Pons (tissue), 1 donor: ENCODE measurements at places on chromosomes 6 and 20.

- DNase-seq: peak; percentile 46
Observed at GRCh38 chr20:54431156-54431944, 44.0 kb upstream of the DOK5 start.

DNA sequence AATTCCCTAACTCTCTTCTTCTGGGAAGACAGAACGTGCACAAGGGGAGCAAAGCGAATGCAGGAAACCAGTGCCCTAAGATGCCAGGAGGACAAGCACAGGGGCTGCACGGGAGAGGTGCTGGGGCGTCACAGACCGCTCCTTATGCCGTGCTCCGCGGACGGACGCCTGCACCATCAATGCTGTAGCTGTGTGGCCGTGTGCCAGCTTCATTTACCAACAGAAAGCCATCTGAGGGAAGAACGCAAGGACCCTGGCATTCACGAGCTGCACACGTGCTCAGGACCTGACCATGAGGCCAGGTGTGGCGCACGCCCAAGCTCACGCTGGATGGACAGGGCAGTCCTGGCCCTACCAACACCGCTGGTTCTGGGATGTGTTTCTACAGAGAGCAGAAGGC lies 35.4 kb downstream of the WDR27 start:
- DNase-seq: no peak

DNA sequence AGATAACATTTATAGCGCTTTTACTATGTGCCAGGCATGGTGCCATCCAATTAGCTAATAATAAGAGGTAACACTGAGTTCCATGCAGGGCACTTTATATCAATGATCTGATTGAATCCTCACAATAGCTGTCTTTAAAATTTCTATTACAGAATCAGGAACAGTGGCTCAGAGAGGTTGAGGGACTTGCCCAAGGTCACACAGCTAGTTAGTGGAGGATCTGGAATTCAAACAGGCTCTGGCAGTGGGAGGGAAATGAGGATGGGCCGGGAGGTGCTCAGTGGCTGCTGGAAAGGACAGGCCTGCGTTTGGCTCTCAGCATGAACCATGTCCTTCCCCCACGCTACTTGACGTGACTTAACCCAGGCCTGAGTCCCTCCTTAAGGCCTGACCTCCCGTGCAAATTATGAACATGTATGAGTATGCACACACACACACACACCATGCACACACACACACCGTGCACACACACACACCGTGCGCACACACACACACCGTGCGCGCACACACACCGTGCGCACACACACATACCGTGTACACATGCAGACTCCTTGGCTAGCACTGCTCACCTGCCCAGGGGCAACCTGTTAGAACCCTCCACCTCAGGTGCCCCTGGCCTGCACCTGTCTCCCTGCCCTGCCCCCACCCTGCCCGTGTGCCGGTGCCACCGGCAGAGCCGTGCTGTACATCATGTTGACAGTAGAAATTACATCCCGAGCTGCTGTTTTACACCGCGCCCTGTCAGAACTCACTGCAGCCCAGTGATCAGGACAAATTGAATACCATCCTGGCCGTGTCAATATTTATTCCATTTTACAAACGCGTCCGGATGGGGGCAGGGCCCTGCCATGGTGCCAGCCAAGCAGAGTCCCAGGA lies 43.7 kb downstream of the CDH22 start:
- DNase-seq: no peak

DNA sequence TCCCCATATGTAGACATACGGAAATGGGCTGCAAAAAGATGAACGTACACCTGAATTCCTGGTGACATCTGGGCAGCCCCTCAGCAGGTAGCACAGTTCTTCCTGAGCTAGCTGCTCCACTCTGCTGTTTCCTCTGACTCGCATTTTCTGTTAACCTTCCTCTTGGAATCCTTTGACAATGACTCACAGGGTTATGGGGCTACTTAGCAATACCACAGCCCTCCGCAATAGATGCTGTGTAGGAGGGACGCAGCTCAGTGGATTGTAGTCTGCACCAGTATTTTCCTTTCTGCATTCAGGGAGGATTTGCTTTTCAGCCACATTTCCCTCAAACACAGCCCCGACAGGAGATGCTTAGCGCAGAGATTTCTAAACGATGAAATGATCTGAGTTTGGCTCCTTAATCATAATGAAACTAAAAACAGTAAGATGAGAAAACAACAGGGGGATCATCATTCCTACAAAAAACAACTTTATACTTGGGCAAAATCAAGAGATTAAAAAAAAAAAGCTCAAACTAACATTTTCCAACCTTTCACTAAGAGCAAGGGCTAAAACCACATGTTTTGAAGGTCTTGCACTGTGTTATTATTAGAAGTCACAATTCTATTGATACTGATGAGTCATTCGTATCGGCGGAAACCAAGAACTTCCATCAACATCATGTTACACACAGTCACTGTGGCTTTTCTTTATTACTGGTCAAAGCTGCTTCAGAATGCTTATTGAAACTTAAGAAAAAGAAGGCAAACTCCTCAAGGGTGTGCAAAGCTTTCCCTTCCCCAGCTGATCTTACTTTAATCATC lies 12.2 kb downstream of the BACH2 start:
- peak; percentile 52 for DNase-seq

DNA sequence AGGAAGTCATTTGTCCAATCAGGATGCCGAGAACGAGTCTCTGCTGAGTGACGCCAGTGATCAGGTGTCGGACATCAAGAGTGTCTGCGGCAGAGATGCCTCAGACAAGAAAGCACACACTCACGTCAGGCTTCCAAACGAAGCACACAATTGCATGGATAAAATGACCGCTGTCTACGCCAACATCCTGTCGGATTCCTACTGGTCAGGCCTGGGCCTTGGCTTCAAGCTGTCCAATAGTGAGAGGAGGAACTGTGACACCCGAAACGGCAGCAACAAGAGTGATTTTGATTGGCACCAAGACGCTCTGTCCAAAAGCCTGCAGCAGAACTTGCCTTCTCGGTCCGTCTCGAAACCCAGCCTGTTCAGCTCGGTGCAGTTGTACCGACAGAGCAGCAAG lies 281.5 kb downstream of the TSHZ2 start:
- DNase-seq: no peak

- DNase-seq: no peak
Observed at GRCh38 chr20:17543531-17544131, 12.5 kb upstream of the BFSP1 start.

- no peak for DNase-seq
Observed at GRCh38 chr6:92150553-92150952, 1268.8 kb downstream of the EPHA7 start.

DNA sequence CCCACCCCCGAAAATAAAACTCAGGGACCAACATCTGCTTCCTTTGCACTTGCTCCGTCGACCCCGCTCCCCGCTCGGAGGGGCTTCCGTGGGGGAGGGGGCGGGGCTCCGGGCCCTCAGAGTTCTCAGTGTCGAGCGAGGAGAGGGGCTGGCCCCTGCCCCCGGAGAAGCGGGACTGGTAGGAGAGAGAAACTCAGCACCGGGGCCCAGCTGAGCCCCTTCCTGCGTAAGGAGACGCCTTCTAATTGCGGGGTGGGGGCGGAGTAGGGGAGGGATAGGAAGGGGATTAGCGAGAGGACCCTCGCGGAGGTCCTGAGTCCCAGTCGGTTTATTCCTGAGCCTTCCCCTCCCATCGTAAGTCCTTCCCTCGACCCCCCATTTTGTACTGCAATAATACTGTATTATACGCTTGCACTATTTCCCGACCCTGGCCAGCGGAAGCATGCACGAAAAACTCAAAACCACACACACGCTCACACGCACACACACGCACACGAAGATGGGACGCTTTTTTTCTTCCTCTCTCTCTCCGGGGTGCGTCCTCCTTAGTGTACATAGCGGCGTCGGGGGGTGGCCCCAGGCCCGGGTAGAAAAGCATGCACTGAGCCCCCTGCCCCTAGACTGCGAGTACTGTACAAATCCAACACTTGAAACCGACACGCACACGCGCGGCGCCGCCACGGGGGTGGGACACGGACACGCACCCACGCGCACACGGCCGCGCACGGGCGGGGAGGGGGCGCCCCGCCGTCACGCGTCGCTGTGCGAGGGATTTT lies 22.1 kb upstream of the SLC22A7 start:
- DNase-seq: no peak

DNA sequence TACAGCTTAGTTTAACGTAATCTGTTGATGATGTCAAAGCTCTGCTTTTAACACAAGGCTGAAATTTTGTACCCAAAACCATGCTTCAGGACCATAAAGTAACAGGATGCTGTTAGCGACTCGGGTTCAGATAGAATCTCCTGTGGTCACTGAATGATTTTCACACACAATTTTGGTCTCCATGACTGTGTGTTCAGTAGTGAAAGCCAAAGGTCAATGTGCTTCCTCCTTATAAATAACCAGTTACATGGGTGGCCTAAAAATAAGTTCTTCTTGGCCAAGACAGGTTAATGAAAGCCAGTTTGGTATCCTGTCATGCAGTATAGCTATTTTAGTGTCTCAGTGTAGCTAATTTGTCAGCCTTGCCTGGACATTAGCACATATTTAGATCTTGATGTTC lies 19.1 kb upstream of the LOC128125822 start:
- no peak for DNase-seq

DNA sequence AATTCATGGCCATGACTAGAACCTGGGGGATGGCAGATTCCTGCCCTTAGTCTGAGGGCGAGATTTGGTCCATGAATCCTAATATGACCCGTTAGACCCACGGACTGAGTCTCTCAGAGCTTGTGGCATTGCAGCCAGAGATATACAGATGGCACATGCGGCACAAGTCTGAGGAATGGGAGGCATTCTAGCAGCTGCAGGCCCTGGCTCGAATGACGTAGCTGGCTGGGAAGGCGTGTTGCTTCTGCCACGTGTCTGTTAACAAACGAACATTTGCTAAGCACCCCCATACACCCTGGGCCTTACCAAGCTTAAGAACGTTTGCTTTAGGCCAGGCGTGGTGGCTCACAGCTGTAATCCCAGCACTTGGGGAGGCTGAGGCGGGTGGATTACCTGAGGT lies 68.0 kb downstream of the CD164 start:
- DNase-seq: no peak

- no peak for DNase-seq
Observed at GRCh38 chr6:105968603-105969333, 117.4 kb upstream of the PRDM1 start.

DNA sequence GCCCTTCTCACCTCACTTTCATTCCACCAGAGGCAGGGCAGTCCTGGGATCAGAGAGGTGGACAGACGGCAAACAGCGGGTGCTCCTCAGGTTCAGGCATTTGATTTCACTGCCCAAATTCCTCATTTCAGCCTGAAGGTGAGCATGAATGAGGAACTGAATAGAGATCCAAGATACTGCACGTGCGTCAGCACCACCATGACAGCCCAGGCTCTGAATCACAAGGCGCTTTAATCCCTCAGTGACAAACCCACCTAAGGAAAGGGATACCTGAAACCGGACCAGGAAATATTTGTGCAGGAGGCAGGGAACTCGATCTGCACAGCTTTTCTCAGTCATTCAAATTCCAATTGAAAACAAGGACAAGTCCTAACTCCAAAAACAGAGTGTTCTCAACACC lies 174.8 kb upstream of the HEY2 start:
- no peak for DNase-seq
